ENCODE measurements at places on chromosomes 16 and 17.

DNA sequence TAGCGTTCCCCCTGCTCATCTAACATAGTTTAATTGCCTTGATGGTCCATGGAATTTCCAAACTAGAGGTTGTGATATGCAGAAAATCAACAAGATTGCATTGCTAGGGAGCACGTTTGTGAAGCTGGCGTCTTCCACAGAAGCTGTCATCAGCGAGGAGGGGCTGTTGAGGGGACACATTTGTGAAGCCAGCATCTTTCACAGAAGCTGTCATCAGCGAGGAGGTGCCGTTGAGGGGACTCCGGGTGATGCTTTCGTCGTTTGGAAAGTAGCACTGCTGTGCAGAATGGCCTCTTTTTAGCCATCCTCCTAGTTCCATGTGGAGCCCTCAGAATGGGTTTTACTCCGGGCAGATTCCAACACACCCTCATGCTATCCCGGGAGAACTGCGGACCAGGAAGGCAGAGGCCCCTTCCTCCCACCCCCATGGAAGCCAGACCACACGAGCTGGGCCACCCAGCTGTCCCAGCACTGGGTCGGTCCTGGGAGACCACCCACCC, 119.6 kb upstream of the CHMP6 start:
- DNase-seq: no peak

GRCh38 chr16:86515777-86516622, 5.7 kb downstream of the FOXF1 start:
- no peak for DNase-seq

GRCh38 chr17:73889439-73889838, 245.2 kb upstream of the SDK2 start:
- DNase-seq: no peak

- DNase-seq: no peak
These were observed 2.4 kb upstream of the MRM1 start for GRCh38 chr17:36598951-36599401.

DNA sequence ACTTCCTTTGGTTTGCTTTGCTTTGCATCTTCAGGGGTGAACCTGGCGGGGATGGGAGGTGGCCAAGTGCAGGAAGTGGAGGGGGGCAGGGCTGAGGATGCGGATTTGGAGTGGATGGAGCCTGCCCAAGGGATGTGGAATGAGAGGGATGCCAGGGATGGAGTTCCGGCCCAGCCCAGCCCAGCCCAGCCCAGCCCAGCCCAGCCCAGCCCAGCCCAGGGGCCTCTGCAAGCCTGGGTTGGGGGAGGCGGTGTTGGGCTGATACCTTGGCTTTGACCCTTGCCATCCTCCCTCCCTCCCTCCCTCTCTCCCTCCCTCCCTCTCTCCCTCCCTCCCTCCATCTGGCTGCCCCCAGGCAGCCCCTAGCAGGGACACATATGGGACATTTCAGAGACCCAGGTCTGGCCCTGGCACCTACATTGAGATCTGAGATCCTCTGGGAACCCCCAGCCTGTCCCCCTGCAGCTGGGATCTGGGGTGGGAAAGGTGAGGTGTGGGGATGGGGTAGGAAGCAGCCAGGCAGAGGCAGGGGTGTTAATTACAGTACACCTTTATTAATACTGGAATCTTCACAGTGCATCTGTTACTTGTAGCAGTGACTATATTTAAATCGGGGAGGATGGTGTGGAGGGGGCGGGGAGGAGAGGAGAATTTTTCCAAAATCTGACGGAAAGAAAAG, 14.5 kb downstream of the IL34 start:
- peak; percentile 38 for DNase-seq

GRCh38 chr17:69246726-69247375, 18.2 kb upstream of the ABCA10 start:
- DNase-seq: no peak

- no peak for DNase-seq
These were observed 19.4 kb upstream of the JPH3 start for GRCh38 chr16:87582966-87583325.
